Activated naive CD4-positive, alpha-beta T cell treated with anti-CD3 and anti-CD28 coated beads for 36 hours (primary cell): ENCODE measurements at places on chromosomes 4 and X.

DNA sequence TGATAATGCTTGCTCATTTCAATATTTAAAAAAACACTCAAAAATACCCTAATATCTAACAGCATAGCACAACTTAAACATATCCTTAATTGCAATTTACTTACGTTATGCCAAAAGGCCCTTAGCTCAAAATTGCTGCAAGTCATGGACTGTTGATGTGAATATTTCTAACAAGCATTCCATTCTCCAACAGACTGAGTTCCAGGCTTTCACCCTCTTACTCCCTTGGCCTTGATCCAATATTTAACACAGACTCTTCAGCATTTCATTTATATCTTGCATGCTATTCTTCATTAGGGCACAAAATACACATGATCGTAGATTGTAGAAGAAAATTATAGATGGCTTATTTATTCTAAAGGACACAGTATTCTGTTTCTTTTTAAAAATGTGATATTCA lies 96.5 kb downstream of the RNF150 start:
- H3K36me3 ChIP-seq = no peaks in the 10 kb centered on the region
- H3K27me3 ChIP-seq = no peaks in the 10 kb centered on the region
- DNase-seq = no peak
- no peak overlapping the region for H3K4me3 ChIP-seq
- no peak overlapping the region for H3K27ac ChIP-seq
- H3K4me1 ChIP-seq = no peaks in the 10 kb centered on the region

- no peaks in the 10 kb centered on the region for H3K4me1 ChIP-seq
- no peak overlapping the region for H3K4me3 ChIP-seq
- no peak overlapping the region for H3K27ac ChIP-seq
- H3K27me3 ChIP-seq = no peaks in the 10 kb centered on the region
These were observed 96.4 kb upstream of the PPARGC1A start for GRCh38 chr4:23986270-23986669.

- no peaks in the 10 kb centered on the region for H3K36me3 ChIP-seq
- H3K4me1 ChIP-seq = no peaks in the 10 kb centered on the region
- peaks cover 4% of the 10 kb centered on the region for H3K27me3 ChIP-seq
These were observed 2.7 kb upstream of the TMPRSS11F start for GRCh38 chr4:68132342-68132741.

DNA sequence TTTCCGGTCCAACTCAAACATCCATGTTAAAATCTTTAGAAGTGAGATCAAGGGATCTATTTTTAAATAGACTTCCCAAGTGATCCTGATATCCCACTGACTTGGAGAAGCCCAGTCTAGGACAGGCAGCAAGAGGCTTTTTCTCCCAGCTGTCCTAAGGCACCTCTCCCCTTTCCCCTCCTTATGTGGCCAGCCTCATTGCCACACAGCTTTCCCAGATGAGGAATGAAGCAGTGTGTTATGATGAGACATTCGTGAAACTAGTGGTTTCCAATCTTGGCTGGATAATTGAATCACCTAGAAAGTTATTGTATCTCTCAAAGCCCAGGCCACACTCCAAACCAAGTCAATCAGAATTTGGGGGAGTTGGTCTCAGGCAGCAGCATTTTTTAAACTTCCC lies 16.8 kb upstream of the HSD17B13 start:
- no peak overlapping the region for H3K27ac ChIP-seq
- H3K36me3 ChIP-seq = peaks cover 58% of the 10 kb centered on the region
- H3K27me3 ChIP-seq = no peaks in the 10 kb centered on the region

DNA sequence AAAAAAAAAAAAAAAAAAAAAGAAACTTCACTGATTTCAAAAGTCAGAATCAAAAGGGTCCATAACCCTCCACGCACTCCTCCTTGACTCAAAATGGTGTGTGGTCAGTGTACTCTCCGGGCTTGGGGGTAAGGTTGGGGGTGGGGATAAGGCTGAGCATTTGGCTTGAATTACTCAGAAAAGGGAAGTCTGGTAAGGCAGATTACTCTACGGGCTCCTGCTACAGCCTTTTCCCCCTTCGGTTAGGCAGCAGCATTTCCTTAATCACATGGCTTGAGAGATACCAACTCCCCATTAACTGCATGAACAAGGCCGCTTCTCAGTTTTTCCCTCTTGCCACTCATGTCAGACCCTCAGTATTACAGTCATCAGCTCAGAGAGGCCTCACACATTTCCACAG lies 135.4 kb upstream of the DUSP21 start:
- no peaks in the 10 kb centered on the region for H3K27me3 ChIP-seq
- no peak for DNase-seq
- H3K27ac ChIP-seq = no peak overlapping the region
- no peak overlapping the region for H3K4me3 ChIP-seq

- H3K4me1 ChIP-seq = peaks cover 61% of the 10 kb centered on the region
- DNase-seq = no peak
- peak overlapping the region; percentile 98 for H3K27ac ChIP-seq
- H3K27me3 ChIP-seq = no peaks in the 10 kb centered on the region
These were observed 1.3 kb downstream of the TACC3 start for GRCh38 chr4:1722551-1723118.

GRCh38 chr4:113394730-113395530 lies 345.5 kb downstream of the ANK2 start:
- H3K4me3 ChIP-seq = no peak overlapping the region
- no peaks in the 10 kb centered on the region for H3K36me3 ChIP-seq
- no peak overlapping the region for H3K27ac ChIP-seq
- peaks cover 1% of the 10 kb centered on the region for H3K27me3 ChIP-seq
- DNase-seq = peak; percentile 70
- no peaks in the 10 kb centered on the region for H3K4me1 ChIP-seq

DNA sequence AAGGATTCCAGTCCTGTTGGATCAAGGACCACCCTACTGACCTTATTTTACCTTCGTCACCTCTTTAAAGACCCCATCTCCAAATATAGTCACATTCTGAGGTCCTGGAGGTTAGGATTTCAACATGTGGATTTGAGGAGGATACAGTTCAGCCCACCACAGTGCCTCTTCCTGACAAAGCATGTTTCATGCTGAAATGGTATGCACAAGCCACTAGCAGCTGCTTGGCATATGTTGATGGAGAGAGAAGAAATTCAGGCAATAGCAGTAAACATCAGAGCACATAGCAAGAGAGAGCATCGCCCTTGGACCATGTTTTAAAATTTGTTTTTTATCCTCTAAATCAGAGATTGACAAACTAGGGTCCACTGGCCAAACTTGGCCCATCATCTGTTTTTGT lies 172.1 kb downstream of the PRKX start:
- no peak overlapping the region for H3K4me3 ChIP-seq
- H3K4me1 ChIP-seq = no peaks in the 10 kb centered on the region
- peaks cover 6% of the 10 kb centered on the region for H3K27me3 ChIP-seq
- no peak for DNase-seq
- no peaks in the 10 kb centered on the region for H3K36me3 ChIP-seq
